NB4 (cell line): ENCODE measurements at places on chromosomes 7 and 10.
A peak's percentile ranks its signal among the peaks of the same experiment; 100 is the strongest.

DNA sequence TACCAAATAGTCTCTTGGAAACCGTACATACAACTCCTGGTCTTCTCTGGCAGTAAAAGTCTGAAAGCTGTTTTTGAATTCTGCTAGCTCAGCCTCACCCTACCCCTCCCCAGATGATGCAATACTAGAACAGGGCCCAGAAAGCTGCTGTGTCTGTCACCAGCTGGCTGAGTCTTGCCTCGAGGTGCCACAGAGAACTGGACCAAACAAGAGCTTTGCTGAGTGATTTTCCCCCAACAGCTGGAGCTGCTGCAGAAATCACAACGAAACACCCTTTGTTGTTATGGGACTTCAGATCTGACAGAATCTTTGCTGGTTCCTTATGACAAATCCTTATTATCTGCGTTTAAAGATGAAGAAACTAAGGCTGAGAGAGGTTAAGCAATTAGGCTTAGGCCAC, 134.1 kb downstream of the SPAG6 start:
- DNase-seq, result peak; percentile 30

DNA sequence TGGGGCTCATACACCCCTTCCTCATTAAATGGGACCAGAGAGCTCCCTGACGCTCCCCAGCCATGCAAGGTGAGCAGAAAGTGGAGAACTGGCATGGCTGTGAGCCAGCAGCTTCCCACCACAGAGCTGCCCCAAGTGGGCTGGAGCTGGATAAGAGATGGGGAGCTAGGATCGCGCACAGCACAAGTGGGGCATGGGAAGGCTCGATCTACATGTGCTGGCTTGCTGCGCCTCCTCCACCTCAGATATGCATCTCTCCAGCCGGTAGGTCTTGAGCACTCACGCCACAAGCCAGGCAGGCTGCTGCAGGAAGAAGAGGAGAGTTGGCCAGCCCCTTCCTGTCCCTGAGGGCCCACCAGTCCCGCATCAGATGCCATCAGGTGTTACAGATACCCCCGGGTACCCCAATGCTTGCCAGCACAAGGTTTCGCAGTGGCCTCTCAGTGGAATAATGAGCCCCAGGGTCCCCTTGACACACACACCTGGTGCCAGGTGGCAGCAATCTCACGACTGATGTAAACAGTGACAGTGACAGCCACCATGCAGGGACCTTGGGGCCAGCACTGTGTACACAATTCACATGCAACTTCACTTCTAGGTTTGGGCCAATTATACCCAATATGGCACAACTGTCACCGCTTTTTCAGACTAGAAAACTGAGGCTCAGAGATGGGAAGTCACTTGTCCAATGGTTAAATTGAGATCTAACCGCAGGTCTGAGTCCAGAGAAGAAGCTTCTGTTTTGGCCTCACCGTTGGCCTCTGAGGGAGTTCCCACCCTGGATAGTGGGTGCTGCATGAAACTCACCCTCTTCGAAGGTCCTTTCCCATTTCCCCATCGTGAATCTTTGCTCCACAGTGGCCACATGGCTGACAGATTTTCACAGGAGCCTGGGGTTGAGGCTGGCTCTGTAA, 79.3 kb downstream of the OAT start:
- DNase-seq, result no peak

DNA sequence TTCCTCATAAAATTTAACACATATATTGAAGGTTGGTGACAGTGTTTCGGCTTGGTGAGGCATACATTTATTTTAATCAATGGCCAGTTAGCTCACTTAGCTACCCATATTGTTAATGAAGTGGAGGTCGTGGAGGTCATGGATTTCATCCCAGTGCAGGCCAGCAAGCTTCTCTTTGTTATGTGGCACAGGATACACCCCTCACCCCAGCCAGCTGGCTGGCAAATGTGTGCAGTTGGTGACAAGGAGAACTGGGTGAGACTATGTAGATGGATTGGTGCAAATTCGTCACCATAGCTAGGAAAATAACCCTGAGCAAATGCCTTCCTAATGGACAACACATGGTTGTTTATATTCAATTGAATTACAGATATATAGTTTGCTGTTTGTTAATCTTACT, 50.5 kb upstream of the FOXP2 start:
- no peak for DNase-seq

DNA sequence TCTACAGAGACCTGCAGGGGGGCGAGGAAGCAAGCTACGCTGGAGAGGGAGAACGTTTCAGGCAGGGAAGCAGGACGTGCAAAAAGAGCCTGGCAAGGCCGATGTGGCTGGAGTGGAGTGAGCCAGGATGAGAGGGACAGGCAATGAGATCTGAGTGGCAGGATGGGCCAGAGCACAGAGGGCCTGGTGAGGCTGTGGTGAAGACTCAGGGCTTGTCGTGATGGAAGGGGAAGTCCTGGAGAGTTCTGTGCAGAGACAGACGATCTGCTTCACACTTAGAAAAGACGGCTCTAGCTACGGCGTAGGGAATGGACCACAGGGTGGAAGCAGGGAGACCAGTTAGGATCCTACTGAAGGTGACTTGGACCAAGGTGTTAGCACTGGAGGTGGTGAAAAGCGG, 87.0 kb downstream of the SH3PXD2A start:
- peak; percentile 50 for DNase-seq

GRCh38 chr10:11604865-11605650, 6.4 kb downstream of the USP6NL start:
- no peak for DNase-seq

DNA sequence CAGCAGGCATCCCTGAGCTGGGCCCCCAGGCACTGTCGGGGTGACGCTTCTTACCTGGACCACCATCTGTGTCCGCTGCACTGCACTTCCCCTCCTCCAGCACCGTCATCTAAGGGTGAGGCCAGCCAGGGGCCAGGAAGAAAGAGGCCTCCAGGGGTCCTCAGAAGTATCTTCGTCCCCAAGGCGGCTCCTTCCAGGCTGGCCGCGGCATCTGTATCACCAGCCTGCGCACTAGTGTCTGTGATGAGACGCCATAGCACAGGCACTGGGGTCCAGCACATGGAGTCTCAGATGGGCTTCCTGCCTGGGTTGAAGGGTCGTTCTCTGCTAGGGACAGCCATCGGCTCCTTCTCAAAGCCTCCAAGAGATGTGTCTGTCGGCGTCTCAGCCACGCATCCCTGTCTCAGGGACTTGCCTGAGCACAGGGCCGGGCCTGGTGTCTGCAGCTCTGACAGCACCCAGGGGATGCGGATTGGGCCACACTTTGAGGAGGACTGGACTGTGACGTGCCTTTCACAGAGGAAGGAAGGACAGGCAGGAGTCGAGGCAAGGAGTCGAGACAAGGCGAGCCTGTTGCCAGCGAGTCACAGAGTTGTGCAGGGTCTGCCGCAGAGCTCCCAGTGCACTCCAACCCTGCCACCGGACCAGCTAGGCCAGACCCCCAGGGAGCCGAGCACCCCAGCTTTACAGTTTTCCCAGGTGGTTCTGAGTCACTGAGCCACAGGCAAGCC, 101.5 kb upstream of the DIP2C start:
- no peak for DNase-seq

- no peak for DNase-seq
These were observed 81.5 kb downstream of the RTKN2 start for GRCh38 chr10:62186999-62187675.

- DNase-seq, result no peak
These were observed 625.1 kb downstream of the DNAJB6 start for GRCh38 chr7:157961731-157962457.

DNA sequence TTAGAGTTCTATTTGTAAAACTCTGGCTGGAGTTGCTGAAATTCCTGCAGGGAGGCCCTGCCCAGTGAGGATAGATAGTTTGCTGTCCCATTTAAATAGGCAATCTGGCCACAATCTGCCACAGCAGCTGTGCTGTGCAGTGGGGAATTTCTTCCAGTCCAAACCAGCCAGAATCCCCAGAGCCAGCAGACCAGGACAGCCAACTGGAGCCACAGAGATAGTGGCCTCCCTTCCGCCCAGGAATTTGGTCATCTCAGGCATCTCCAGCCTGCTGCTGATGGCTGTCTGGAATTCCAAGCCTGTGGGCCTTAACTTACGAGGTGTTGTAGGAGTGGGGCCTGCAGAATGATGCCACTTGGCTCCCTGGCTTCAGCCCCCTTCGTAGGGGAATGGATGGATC, 643.4 kb downstream of the DNAJB9 start:
- no peak for DNase-seq

- DNase-seq, result no peak
These were observed 123.7 kb upstream of the FAM3C start for GRCh38 chr7:121519548-121520521.

DNA sequence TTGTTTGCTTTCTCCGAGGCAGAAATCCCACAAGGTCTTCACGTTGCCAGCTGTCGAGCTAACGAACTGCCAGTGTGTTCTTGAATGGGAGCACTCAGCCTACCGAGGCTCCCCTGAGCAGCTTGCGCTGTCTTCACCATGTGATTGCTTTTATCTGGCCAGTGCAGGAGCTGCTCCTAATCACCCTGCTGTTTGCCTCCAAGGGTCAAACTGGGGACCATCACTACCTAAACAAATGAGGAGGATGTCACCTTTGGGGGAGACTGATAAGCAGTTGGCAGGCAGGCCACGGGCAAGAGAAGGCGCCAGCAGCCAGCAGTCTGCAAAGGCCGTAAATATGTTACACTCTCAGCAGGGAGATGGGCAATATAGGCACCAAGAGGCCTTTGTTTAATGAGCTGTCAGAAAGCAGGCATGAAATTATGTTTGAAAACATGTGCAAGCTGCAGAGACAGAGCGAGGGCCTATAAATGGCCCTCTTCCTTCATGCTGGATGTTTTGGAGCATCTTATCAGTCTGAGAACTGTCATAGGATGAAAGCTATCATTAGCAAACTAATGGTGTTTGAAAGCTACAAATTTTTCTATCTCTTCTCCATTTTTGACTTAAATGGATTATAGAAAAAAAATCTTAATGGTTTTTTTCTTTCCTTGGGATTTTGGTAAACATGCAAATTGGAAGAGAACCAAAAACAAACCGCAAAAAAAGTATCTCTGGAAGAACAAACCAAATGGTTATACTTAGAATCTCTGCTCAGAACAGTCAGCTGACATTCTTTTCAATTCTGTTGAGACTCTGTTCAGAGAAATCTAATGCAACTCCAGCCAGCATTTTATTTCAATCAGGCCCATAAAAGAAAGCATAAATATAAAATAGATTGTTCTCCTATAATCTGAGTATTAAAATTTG, 267.3 kb upstream of the NPVF start:
- DNase-seq, result no peak

- no peak for DNase-seq
These were observed 9.8 kb downstream of the MAPK8 start for GRCh38 chr10:48316236-48316635.

- no peak for DNase-seq
These were observed 175.0 kb upstream of the CHRM2 start for GRCh38 chr7:136693166-136694119.

DNA sequence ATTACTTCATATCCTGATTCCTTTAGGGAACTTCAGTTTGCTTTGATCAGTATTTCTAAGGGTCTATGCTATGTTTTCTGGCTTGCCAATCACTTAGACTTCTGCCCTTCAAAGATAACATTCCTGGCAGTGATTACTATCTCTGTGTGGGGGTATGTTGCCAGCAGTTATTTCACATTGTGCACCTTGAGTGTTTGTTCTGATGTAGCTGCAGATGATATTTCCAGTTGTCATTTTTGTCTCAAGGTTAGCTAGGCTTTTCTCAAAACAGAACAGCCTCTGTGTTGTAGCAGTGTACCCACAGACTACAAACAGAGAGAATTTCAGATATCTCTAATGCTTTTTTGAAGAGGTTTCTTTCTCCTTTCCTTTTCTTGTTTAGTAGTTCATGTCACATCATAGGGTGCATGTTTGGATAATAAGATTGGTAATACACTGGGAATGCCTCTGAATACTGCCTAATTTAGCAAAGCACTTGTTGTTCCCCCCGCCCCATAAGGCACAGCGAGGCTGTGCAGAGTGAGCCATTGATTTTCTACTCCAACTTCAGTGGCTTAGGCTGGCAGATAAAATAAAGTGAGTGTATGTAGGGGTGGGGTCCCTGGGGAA, 134.7 kb upstream of the AGR3 start:
- DNase-seq, result no peak

DNA sequence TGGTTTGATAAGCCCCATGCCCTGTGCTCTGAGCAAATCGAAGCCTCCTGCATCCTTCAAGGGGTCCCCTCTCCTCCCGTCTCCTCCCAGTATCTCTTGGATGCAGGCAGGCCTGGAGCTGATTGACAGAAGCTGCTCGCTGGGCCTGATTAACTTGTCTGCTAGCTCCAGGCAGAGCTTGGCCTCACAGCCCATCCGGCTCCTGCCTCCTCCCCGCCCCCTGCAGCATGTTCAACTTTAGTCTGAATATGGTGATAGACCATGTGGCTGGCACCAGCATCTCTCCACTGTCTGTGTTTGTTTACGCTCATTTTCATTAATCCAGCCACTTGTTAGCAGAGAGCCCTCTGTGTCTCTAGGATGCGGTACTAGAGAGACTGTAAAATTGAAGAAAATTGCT, 432.2 kb downstream of the DPP6 start:
- DNase-seq, result no peak

DNA sequence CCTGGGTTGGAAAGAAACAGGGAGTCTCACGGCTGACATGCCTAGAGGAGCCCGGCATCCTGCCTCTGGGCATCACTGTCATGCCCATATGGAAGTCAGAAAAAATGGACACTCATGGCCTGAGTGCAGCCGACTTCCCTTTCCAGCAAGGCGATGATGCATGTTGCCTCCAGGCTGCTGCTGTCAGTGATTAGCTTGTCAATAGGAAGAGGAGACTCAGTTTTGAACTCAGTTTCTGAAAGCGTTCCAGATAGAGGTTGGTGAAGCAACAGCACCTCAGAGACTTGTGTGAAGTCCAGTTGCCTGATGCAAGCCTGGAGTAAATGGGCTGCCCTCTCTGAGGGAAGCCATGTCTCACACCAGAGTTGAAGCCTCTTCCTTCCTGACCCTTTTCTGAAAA, 148.4 kb downstream of the TPST1 start:
- peak; percentile 38 for DNase-seq

GRCh38 chr10:6039711-6040110, 22.5 kb downstream of the IL2RA start:
- no peak for DNase-seq

GRCh38 chr10:131980761-131981428, 828 bp downstream of the BNIP3 start:
- peak; percentile 58 for DNase-seq

DNA sequence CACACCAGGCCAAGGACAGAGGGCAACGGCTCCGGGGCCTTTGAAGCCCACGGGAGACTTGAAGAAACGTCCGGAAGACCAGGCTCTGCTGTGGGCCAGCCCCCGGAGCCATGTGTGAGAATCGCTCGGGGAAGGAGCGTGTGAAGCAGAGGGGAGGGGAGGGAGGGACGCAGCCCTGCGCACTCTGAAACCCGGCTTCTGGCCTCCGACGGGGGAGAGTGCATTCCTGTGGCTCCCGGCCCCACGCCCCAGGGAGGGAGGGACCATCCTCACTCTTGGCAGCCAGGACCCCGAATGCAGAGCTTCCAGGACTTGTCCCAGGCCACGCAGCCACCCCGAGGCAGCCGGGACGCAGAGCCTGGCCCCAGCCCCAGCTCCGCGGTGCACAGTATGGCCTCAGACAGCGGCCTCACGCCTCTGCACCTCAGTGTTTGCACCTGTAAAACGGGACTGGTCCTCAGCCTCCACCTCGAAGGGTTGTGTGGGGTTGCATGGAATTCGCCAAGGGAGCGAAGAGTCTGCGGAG, 67.4 kb downstream of the PDGFA start:
- no peak for DNase-seq
